Esophagus muscularis mucosa (tissue), 4 donors: ENCODE measurements at places on chromosomes 2 and 18. TPM values are rescaled to one million over a fixed set of nuclear protein-coding genes. Genes with fewer than 3 reads are reported as not detected.

Gene EMX1
- total RNA-seq = not detected

Gene VWC2L
- not detected for total RNA-seq

Gene WDR54
- 9.6 TPM for total RNA-seq

Gene FIGN
- total RNA-seq = 12.0 TPM

DNA sequence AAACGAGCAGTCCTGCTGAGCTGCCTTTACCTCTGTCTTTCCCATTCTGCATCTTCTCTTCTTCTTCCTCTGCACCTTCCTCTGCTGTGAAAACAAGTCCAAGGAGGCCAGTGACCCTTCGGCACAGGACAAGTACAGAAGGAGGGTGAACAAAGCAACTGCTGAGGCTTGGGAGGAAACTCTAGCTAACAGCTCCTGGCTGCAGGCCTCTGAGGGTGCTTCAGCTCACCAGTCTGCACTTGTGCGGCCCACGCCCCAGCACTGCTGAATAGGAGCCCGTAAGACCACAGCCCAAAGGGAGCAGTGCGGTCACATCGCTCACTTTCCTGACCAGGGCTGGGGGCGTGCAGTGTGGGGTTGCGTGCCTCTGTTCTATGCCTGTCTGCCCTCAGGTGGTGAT lies 42.1 kb upstream of the DNMT3A start:
- no peak for DNase-seq
- H3K4me1 ChIP-seq = no peaks in the 10 kb centered on the region

Gene PSMA8
- not detected for total RNA-seq

Gene TTC39C
- 34.5 TPM for total RNA-seq

- no peaks in the 10 kb centered on the region for H3K27me3 ChIP-seq
- no peaks in the 10 kb centered on the region for H3K4me1 ChIP-seq
- H3K36me3 ChIP-seq = no peaks in the 10 kb centered on the region
- H3K4me3 ChIP-seq = no peak overlapping the region
These were observed 14.4 kb upstream of the SMIM21 start for GRCh38 chr18:75441896-75442295.

GRCh38 chr18:45303026-45303425 lies 312.2 kb upstream of the SLC14A2 start:
- H3K36me3 ChIP-seq = no peaks in the 10 kb centered on the region
- no peak overlapping the region for H3K27ac ChIP-seq
- H3K4me3 ChIP-seq = no peak overlapping the region
- no peak for DNase-seq

Gene REG3A
- total RNA-seq = not detected

- peaks cover 19% of the 10 kb centered on the region for H3K4me1 ChIP-seq
- no peaks in the 10 kb centered on the region for H3K27me3 ChIP-seq
- peak; percentile 91 for DNase-seq
- H3K4me3 ChIP-seq = peak overlapping the region; percentile 88
These were observed 101.4 kb upstream of the RAB6C start for GRCh38 chr2:129877795-129878775.

DNA sequence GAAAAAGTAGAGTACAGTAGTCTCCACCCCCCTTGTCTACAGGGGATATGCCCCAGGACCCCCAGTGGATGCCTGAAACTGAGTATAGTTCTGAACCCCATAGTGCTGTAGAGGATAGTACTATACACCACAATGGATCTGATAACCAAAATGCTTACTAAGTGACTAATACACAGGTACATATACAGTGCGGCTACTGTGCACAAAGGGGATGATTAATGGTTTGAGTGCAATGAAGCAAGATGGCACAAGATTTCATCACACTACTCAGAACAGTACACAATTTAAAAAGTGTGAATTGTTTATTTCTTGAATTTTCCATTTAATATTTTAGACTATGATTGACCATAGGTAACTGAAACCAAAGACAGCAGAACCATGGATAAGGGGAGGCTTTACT lies 446.9 kb upstream of the NRP2 start:
- no peak for DNase-seq
- no peaks in the 10 kb centered on the region for H3K36me3 ChIP-seq
- H3K4me3 ChIP-seq = no peak overlapping the region
- H3K27ac ChIP-seq = no peak overlapping the region
- no peaks in the 10 kb centered on the region for H3K27me3 ChIP-seq

DNA sequence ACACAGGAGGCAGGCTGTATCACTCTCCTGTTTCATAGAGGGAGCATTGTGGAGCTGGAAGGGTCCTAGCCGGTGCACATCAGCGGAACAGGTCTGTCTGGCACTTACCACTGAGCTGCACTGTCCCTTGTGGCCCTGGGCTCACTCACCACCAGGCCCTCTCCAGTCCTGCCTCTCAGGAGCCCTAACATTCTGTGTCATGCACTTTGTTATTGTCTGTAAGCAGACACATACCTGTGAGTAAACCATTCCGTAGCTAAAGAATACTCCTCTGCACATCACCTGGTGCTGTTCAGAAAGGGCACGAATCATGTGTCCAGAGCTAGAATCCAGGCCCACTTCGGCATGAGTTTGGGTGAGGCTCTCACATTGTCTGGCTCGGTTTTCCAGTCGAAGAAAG lies 93.6 kb downstream of the CRIM1 start:
- peak overlapping the region; percentile 79 for H3K27ac ChIP-seq
- no peaks in the 10 kb centered on the region for H3K27me3 ChIP-seq
- peaks cover 70% of the 10 kb centered on the region for H3K4me1 ChIP-seq
- no peak overlapping the region for H3K4me3 ChIP-seq

Gene ABCB11
- total RNA-seq = 0.06 TPM

DNA sequence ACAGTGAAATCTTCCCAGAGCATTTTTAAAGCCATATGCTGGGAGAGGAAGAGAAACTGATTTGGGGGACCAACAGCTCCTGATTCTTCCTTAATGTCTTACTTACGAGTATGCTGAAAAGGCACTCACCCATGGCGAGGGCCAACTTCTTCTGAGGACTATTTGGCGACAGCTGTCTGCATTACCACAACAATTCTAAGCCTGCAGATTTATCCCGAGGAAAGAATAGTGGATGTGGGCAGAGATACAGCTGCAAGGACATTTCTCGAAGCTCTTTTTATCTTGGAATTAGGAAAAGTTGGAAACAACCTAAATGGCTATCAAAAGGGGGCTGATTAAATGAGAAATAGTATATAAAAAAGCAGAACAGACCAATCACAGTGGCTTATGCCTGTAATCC lies 40.3 kb upstream of the FHL2 start:
- H3K27me3 ChIP-seq = no peaks in the 10 kb centered on the region
- H3K4me1 ChIP-seq = peaks cover 24% of the 10 kb centered on the region
- DNase-seq = no peak
- H3K4me3 ChIP-seq = no peak overlapping the region
- no peaks in the 10 kb centered on the region for H3K36me3 ChIP-seq
- no peak overlapping the region for H3K27ac ChIP-seq

DNA sequence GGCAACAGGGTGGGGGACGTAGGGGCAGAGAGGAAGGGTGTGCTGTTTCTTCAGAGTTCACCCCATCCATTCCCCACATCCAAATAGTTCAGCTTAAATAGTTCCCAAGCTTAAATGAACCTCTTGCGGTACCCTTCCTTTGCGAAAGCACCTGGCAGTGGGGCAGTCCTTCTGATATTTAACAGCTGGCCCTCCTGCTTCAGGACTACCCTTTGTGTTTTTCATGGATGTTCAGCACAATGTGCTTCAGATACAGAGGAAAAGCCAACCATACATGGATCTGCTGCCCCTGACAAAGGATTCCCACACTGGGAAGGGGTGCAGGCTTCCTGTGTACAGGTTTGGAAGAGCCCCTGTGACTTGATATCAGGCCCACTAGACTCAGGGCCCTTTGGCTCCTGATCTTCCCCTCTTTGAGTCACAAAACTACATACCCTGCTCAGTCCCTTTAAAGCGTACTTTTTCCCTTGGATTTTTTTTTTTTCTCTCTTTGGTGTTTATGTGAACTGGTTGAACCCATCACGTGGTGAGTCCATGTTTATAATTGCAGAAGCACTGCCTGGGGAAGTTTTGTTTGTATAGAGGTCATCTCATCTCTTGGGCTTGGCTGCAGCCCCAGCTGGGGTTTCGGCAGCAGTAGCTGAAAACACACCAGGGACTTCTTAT lies 45.3 kb upstream of the IGFBP5 start:
- peaks cover 74% of the 10 kb centered on the region for H3K4me1 ChIP-seq
- DNase-seq = no peak
- no peak overlapping the region for H3K4me3 ChIP-seq
- no peaks in the 10 kb centered on the region for H3K36me3 ChIP-seq
- peak overlapping the region; percentile 77 for H3K27ac ChIP-seq

GRCh38 chr2:120177001-120177621 lies 46.1 kb downstream of the TMEM185B start:
- H3K27ac ChIP-seq = peak overlapping the region; percentile 30
- peaks cover 12% of the 10 kb centered on the region for H3K4me1 ChIP-seq
- H3K36me3 ChIP-seq = peaks cover 39% of the 10 kb centered on the region

GRCh38 chr2:59956981-59957380 lies 596.5 kb downstream of the BCL11A start:
- no peaks in the 10 kb centered on the region for H3K27me3 ChIP-seq
- DNase-seq = no peak
- H3K36me3 ChIP-seq = no peaks in the 10 kb centered on the region
- no peak overlapping the region for H3K4me3 ChIP-seq
- H3K4me1 ChIP-seq = no peaks in the 10 kb centered on the region

DNA sequence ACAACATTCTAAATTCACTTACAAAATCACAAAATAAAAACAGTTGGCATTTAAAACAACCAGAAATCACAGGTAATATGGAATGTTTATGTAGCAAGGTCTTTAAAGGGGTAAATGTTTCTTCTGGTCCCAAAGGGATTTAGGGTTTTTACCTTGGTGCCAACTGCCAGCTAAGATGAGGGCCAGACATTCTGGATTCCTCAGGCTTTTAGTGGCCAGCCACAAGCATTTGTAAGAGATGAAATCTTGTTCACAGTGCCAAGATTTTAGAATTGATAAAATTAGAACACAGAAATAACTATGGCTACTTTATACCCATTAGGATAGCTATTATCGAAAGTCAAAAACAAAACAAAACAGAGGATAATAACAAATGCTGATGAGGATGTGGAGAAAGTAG lies 60.4 kb upstream of the CDKL4 start:
- no peak for DNase-seq
- H3K4me3 ChIP-seq = no peak overlapping the region
- peaks cover 12% of the 10 kb centered on the region for H3K36me3 ChIP-seq
- no peaks in the 10 kb centered on the region for H3K4me1 ChIP-seq

Gene LIPG
- total RNA-seq = not detected

DNA sequence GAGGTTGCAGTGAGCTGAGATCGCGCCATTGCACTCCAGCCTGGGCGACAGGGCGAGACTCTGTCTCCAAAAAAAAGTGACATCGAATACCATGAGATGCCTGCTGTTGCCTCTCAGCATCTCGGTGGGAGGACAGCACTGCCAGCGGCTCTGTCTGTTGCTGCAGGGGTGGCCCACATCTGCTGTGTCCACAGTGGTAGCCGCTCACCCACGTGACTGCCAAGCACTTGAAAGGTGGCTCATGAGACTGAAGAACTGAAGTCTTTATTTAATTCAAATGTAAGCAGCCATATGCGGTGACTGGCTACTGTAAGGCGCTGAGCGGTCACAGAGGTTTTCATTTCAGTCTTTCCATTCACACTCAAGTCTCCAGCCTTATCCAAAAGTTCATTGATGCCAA lies 25.8 kb downstream of the IMPA2 start:
- no peak overlapping the region for H3K27ac ChIP-seq
- no peaks in the 10 kb centered on the region for H3K27me3 ChIP-seq
- peaks cover 36% of the 10 kb centered on the region for H3K36me3 ChIP-seq
- H3K4me1 ChIP-seq = no peaks in the 10 kb centered on the region

DNA sequence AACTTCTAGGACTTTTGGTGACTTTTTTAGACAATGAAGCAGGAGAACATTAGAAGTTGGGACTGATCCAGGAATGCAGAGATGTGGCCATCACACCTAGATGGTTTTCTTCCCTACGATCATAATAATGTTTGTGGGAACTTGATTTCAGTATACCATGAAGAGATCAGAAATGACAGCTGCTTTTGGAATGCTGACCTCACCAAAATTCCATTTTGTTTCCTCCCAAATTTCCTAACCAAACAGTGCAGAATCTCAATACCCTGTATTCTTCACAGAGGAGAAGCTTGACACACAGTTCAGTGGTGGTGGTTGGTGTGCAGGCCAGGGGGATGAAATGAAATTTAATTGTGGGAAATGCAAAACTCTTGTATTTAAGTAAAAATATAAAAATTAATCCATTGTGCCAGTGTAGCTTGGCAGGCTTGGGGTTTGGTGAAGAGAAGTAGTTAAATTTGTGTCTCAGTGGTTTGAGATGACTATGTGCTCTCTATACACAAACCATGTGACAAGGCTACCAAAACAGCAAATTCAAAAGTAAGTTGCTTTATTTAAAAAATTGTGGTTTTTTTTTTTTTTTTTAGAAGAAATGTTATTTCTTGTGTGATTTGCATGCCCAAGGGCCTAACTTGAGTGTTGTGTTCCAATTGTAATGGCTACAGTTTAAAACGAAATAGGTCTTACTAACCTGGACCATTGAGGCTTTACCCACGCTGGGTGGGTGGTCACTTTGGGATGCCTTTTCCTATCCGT lies 252.4 kb downstream of the LPIN1 start:
- no peak for DNase-seq
- no peaks in the 10 kb centered on the region for H3K36me3 ChIP-seq
- no peaks in the 10 kb centered on the region for H3K4me1 ChIP-seq
- H3K4me3 ChIP-seq = no peak overlapping the region
- no peaks in the 10 kb centered on the region for H3K27me3 ChIP-seq

DNA sequence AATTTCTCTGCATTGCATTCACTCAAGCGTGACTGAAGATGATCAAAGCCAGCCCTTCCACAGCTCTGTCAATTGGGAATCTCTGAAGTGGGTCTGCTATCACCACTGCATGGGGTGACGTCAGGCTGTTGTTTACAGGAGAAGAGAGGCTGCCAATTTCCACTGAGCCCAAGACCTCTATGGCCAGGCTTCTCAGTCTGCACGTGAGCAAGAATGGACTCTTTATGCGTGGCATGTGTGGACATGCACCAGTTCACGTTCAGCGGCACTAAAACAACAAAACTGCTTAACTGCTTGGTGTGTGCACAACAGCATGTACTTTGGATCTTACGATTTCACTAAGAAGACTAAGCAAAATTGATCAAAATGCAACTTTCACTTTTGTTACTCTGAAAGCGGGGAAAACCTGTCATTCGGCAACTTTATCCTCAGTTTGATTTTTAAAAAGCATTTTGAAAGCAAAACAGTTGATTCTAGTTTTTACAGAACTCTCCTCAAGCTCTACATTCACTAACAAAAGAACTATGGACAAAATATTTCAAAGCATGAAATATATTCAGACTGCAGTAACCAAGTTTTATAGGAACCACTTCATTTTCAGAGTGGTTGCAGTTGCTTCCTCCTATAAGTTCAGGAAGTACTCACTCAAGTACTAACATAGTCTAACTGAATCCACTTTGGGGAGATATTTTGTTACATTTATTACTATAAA lies 77.0 kb upstream of the SERTAD2 start:
- no peaks in the 10 kb centered on the region for H3K27me3 ChIP-seq
- no peaks in the 10 kb centered on the region for H3K36me3 ChIP-seq
- H3K27ac ChIP-seq = peak overlapping the region; percentile 65
- no peak for DNase-seq
